ENCODE measurements at places on chromosomes 12 and 14. TPM values are rescaled to one million over a fixed set of nuclear protein-coding genes. Genes with fewer than 3 reads are reported as not detected.
A peak's percentile ranks its signal among the peaks of the same experiment; 100 is the strongest.

BICDL1 gene
- 15.9 TPM for total RNA-seq

TARBP2 gene
- total RNA-seq = 101 TPM

HRK gene
- 0.12 TPM for total RNA-seq

ALDH2 gene
- 176 TPM for total RNA-seq

ADAM21 gene
- total RNA-seq = not detected

TMEM121 gene
- 21.2 TPM for total RNA-seq

CDK17 gene
- 25.8 TPM for total RNA-seq

C12orf54 gene
- total RNA-seq = not detected

CCT2 gene
- 641 TPM for total RNA-seq

ADCY4 gene
- not detected for total RNA-seq

TCL1B gene
- not detected for total RNA-seq

GRCh38 chr14:86055512-86056075 is 525.6 kb downstream of the FLRT2 start:
- no peak for DNase-seq

DNA sequence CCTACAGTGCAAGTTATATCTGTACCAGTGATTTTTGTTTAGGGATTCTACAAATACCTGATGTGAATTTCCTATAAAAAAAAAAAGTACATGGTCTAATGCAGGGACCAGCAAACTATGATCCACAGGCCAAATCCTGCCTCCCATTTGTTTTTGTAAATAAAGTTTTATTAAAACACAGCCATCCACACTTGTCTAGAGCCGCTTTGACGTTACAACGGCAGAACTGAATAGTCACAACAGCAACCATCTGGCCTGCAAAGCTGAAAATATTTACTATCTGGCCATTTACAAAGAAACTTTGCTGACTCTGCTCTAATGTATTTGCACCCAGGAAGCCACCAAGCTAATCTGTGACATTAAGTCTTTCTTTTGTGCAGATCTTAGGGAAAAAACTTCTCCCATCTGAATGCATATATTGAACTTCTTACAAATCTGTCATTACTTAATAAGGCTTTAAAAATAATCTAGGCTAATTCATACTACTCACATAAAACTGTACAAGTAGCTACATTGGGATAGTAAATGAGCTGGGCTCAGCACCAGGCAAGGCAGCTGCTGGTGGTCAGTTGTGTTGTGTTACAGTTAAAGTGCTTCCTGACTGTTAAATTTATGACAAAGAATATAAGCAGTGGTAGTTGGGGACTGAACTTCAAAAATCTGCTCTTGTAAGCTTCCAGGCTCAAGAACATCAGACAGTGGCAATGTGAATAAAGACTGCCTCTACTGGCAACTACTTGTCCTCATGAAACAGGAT is 303.3 kb downstream of the MED13L start:
- no peak for DNase-seq

- DNase-seq = no peak
These were observed 11.5 kb upstream of the HELB start for GRCh38 chr12:66290716-66291200.

DNA sequence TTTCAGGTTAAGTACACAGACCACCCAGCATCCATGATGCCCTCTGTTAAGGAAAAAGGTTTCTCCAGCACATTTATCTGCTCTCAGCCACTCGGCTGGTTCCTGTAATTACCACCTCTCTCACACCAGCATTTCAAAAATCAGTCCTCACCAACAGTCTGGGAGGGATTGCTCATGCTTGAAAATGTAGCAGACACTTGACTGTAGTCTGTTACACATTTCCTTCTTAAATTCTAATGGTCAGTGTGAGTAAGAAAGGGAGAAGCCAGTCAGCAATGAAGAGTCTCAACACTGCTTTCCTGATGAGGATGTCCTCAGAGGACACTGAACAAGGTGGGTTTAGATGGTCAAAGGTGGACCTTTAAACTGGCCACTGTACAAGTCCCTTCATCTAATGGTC is 6.0 kb downstream of the ZBTB39 start:
- no peak for DNase-seq

DNA sequence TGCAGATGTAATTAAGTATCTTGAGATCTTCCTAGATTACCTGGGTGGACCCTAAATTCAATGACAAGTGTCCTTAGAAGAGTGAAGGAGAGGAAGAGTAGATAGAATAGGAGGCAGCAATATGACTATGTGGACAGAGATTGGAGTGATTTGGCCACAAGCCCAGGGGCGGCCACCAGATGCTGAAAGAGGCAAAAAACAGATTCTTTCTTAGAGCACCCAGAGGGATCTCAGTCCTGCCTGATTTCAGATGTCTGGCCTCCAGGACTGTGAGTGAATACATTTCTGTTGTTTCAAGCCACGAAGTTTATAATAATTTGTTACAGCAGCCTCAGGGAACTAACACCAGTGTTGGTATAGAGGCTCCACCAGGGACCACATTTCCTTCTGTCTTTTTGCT is 67.3 kb downstream of the DACT1 start:
- no peak for DNase-seq

DNA sequence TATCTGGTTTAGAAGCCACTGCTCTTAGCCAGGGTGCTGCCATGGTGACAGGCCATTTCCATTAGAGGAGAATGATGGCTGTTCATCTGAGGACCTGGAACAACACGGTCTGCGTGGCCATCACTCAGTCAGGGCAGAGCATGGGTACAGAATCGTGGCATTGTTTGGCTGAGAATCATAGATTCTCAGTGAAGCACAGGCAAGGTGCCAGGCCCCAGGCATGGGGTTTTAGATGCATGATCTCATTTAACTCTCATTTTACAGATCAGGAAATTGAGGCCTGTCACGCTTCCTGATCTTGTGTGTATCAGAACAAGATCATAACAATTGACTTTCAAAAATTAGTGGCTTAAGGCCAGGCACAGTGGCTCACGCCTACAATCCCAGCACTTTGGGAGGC is 26.8 kb upstream of the IRF2BPL start:
- DNase-seq = no peak

DNA sequence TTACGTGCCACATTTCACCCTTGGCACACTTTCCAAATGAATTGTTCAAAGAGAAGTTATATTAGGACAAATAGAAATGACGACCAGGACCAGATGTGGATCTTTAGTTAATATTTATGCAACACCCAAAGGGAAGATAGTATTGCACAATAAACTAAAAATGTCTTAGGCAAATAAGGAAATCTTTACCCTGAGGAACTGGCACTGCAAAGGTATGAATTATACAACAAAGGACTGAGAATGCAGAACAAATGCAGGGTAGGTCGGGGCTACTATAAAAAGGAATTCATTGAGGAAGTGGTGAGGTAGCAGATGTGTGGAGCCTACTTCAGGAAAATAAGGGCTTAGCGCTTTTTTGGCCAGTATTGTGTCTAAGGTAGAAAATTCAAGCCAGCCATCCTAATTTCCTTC is 3.9 kb upstream of the TMTC2 start:
- DNase-seq = no peak

GRCh38 chr12:72271451-72272090 is 599 bp upstream of the TRHDE start:
- peak; percentile 85 for DNase-seq

DNA sequence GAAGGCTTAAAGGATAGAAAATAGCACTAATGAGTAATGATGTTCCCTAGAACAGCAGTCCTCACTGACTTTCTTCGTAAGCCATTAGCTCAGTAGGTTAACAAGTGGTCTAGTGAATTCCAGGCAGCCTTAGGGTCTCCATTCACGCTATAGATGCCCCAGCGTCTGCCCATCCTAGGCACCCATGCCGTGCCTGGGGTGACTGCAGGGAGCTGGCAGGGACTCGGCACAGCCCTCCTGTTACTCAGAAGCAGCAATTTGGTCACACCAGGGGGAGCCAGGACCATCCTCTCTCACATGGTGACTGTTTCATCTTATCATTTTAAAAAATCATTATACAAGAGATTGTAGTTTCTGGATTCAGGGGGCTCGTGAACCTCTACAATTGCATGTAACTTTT is 66.0 kb upstream of the TRAF3 start:
- DNase-seq = no peak

All from Caki2 (cell line).